8988T (cell line): ENCODE measurements at places on chromosomes 4 and X.

- no peak for DNase-seq
Observed at GRCh38 chr4:188138227-188138626, 1.0 kb upstream of the TRIML1 start.

DNA sequence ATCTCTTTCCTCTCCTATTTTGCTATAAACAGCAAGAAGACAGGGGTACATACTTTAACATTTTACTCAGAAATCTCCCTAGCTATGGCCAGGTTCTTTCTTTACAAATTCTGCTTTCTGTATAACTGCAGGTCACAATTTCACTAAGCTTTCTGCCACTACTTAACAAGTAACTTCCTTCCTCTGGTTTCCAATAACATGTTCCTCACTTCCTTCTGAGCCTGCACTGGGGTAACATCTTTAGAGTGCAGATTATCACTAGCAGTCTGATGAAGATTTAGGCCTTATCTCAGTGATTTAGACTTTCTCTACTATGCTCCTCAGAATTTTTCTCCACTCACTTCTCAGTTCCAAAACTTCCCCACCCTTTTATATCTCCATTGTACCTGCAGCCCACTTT is 1930.5 kb upstream of the AGA start:
- no peak for DNase-seq

GRCh38 chr4:121454251-121454979 is 73.6 kb upstream of the QRFPR start:
- no peak for DNase-seq

- DNase-seq, result no peak
Observed at GRCh38 chr4:77430847-77431246, 174.8 kb upstream of the CXCL13 start.

DNA sequence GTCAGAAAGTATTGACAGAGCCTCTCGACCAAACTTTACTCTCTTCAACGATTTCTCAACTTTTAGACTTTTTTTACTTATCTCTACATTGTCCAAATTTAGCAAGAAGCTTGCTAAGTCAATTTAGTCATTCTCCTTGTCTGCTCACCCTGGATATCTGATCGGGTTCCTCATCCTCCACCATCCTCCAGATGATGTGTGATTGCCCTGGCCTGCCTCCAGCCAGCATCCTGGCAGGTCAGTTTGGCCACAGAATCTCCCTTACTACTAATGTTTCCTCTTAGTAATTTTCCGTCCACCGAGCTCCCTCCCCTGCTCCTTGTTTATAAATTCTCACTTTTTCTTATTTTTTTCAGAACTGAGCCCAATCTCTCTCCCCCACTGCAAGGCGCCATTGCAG is 167.9 kb upstream of the ZFP42 start:
- DNase-seq, result no peak

- no peak for DNase-seq
Observed at GRCh38 chr4:58957711-58958110, 1847.5 kb upstream of the IGFBP7 start.

DNA sequence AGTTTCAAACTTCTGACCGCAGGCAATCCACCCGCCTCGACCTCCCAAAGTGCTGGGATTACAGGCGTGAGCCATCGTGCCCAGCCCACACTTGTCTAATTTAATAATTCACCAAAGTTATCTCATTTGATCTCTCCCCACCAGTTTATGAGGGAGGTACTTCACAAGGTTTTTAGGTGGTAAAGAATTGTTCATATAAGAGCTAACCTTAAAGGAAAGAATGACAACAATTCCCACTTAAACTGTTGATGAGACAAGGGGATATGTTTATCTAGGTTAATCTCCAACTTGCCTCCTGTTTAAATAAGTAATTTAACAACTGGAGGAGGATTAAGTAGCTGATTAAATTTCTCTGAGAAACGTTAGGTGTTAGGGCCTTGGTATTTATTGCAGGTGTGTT is 117.6 kb upstream of the CBLL2 start:
- no peak for DNase-seq

DNA sequence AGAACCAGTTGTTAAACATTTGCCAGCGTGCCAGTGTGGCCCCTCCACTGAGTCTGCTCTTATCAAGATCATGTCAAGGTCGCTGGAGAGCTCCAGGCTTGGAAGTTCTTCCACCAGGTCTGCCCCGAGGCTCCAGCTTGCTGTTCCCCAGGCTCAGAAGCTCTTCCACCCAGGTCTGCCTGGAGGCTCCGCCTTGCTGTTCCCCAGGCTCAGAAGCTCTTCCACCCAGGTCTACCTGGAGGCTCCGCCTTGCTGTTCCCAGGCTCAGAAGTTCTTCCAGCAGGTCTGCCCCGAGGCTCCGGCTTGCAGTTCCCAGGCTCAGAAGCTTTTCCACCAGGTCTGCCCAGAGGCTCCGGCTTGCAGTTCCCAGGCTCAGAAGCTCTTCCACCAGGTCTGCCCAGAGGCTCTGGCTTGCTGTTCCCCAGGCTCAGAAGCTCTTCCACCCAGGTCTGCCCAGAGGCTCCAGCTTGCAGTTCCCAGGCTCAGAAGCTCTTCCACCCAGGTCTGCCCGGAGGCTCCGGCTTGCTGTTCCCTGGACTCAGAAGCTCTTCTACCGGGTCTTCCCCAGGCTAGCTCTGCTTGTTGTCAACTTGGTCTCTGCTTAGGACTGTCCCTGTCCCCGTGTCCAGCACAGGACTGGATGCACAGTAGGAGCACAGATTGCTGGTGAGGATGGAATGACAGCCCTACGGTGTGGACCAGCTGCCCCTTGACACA is 54.4 kb downstream of the HMX1 start:
- no peak for DNase-seq

DNA sequence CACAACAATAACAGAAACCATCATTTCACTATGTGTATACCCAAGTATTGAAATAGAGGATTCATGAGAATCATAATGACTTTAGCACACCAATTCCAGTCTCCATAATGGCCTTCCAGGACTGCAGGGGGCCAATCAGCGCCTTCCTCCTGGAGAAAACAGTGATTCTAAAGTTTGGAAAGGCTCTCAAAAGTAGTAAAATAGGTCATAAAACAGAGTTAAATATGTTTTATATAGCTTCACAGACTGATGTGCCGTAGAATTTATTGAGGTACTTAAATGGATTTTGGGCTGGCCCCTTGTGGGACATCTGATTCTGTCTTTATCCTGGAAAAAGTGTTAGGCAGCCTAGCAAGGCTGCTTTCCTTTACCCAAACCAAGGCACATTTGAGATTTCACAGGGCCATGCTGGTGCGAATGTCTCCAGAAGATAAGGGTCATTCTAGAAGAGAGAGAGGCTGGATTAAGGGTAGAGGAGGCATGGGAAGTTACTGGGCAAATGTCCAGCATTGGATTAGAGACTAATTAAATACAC is 543.9 kb downstream of the GALNTL6 start:
- no peak for DNase-seq

GRCh38 chrX:50747471-50747900 is 66.5 kb downstream of the SHROOM4 start:
- DNase-seq, result no peak

GRCh38 chr4:80243274-80244018 is 23.0 kb upstream of the FGF5 start:
- DNase-seq, result no peak

GRCh38 chr4:160159457-160159856 is 1056.6 kb downstream of the RAPGEF2 start:
- DNase-seq, result no peak

- DNase-seq, result no peak
Observed at GRCh38 chrX:128975745-128976144, 547.5 kb downstream of the SMARCA1 start.

DNA sequence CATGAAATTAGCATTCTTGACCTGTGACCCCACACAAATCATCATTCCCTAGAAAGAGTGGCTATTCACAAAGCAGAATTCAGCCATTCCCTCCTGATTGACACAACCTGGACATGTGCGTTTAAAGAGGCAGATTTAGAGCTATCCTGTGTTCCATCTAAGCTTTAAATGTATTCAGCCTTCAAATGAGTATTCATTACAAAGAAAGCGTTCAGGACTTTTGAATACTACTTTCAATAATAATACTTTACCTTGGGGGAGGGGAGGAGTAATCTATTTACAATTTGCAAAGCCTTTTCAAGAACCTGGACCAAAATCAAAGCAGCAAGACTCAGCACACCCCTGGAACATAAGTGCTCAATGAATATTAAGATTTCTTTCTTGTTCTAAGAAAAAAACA is 22.5 kb upstream of the GPC4 start:
- DNase-seq, result no peak

DNA sequence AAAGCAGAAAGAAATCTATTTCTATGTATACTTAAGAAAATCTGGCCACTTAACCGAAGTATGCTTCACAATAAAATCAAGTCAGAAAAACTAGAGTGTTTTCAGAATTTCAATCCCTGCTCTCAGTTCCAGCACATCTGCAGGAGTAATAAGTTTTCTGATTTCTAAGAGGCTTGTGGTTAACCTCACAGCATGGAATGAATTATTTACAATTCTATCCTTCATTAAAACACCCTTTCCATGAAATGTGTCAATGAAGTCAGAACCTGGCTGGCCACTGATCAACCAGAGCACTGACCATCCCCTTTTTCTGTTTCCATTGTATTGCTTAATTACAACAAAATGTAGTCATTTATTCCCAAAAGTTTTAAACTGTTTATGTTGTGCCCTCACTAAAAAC is 781.4 kb upstream of the INTU start:
- no peak for DNase-seq

DNA sequence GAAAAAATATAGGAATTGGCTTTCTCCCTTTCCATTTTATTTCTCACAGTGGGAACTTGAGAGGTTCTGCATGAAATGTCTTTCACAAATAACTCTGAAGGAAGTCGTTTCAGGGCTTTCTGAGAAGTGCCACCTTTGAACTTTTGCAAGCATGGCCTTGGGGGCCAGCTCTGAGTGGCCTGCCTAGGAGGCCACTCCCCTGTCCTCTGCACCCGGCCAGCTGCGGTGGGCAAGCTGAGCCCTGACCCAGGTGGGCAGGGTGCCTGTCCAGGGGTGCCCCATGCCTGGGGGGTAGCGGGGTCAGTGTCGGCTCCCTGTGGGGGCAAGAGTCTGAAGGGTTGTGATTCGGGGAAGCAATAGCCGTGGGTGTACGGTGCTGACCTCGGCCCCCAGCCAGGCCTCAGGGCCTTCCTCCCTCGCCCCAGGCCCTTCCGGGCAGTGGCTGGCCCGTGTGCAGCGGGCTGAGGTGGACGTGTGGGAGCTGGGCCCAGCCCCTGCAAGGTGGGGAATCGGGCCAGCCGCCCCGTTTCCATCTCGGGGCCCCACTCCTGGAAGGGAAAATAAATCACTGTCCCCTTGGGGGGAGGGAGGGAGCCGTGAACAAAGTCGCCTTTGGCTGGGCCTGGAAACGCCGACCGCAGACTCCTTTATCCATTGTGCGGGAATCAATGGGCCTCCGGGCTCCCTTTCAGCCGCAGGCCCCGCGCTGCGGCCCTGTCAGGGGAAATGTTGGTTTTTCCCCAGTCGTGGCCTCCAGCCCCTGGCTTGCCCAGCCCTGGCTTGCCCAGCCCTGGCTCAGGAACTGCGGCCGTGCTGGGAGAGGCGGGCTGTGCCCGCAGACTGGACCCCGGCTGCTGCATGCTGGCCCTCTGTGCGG is 3.1 kb downstream of the FGFRL1 start:
- DNase-seq, result no peak

DNA sequence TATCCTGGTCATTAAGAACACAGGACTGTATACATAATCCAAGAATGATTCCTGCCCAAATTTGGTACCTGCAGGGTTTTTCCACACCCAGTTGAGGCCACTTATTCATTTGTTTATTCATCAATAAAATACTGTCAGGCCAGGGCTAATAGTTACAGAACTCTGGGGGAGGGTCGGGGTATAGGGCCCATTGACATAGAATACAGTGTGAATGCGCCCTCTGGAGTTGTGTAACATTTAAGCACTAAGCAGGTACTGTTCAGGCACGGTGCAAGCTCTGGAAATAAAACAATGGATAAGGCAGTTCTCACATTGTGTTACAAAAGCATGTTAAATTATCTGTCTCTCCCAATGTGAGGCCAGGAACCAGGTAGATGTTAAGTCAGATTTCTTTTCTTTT is 30.8 kb upstream of the LRBA start:
- DNase-seq, result no peak

GRCh38 chr4:183197140-183197539 is 98.1 kb downstream of the WWC2 start:
- DNase-seq, result no peak

DNA sequence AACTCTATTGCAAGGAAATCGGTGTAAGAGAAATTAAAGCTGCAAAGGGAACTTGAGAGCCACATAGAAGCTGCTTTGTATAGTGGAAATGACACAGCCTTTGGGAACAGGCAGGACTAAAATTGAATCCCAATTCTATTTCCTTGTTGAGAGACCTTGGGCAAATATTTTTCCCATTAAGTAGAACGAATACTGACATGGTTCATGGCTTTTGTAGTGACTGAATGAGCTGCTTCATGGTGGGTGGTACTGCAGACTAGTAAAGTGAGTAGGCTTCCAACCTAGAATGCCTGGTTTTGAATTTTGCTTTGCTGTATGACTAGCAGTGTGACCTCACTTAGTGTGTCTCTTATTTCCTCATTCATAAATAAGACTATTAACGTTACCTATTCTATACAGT is 182.2 kb upstream of the KCNIP4 start:
- no peak for DNase-seq

DNA sequence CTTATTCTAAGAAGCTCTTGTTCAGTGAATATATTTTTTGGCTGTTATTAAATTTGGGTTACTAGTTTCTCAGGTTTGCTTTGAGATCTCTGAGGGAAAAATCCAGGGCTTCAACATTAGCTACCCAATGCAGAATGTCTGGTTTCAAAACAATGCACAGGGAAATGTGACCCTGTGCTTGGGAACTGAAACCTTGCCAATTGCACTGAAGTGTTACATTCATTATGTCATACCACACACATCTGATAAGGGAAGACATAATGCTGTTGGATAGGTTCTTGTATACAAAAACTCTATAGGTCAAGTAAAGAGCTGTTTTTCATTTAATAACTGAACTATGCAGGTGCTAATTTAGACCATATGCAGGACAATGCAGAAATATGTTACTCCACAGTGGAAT is 345.3 kb upstream of the BMP3 start:
- no peak for DNase-seq

DNA sequence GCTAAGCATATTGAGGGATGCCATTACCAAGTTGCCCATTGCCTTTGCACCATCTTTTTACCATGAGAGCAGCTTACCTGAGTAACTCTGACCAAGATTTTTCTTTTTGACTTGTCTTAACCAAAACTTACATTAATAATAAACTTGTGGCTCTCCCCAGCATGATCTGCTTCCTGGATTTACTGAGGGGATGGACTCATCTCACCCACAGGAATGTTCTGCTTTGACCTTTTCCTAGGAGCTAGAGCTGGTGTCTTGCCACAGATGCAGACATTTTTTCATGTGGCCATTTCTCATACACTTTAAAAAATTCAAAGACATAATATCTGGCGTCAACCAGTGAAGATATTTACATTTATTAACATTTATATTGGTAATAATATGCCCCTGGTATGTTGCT is 79.2 kb upstream of the EFHC2 start:
- no peak for DNase-seq
